CD4-positive, alpha-beta T cell treated with Interleukin-10 for 1 hour (primary cell): ENCODE measurements at places on chromosomes 6 and 20.

GRCh38 chr6:81547149-81547548, 205.3 kb downstream of the TENT5A start:
- no peak for DNase-seq

DNA sequence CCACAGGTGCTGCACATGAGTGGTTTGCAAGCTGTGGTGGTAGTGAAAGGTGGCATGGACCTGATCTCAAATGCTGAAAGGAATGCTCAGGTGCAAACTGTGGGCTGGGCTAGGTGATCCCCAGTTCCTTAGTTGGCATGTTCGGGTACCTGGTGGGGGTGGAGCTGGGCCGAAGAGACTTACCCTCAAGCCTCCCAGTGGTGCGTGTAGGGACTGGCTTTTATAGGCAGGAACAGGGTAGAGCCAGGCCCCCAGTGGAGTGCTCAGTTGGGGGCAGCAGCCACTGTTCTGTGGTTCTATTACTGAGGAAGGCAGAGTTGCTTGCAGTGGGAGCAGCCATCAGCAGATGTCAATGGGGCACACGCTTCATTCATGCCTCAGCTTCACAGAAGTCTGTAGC, 399.8 kb downstream of the HTR1B start:
- no peak for DNase-seq

DNA sequence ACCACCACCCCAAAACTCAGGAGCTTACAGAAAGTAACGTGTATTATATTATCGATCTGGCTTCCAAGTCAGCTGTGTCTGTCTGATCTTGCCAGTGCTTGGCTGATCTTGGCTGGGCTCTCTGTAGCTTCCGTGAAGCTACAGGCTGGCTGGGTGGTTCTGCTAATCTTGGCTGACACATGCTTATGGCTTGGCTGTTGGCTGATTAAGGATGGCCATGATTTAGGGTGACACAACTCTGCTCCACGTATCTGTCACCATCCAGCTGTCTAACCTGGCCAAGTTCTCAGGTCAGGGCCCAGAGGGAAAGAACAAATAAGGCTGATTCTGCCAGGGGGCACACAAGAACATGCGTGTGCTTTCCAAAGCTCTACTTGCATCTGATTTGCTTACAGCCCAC, 64.7 kb upstream of the PRL start:
- DNase-seq: no peak

- no peak for DNase-seq
Observed at GRCh38 chr6:112475083-112475482, 128.0 kb downstream of the RFPL4B start.

- DNase-seq: no peak
Observed at GRCh38 chr6:75396005-75396800, 97.4 kb downstream of the FILIP1 start.

DNA sequence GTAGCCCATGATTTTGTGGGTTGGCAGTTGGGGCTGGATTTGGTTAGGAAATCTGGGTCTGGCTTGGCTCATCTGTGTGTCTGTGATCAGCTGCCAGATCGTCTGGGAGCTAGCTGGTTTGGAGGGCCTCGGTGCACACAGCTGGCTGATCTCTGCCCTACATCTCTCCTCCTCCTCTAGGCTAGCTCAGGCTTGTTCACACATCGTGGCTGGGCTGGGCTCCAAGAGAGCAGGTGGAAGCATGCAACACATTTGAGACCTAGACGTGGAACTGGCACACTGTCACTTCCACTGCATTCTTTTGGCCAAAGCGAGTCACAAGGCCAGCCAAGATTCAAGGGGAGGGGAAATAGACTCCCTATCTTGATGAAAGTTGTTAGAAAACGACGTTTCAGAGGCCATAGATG, 15.9 kb downstream of the NDUFAF5 start:
- no peak for DNase-seq

DNA sequence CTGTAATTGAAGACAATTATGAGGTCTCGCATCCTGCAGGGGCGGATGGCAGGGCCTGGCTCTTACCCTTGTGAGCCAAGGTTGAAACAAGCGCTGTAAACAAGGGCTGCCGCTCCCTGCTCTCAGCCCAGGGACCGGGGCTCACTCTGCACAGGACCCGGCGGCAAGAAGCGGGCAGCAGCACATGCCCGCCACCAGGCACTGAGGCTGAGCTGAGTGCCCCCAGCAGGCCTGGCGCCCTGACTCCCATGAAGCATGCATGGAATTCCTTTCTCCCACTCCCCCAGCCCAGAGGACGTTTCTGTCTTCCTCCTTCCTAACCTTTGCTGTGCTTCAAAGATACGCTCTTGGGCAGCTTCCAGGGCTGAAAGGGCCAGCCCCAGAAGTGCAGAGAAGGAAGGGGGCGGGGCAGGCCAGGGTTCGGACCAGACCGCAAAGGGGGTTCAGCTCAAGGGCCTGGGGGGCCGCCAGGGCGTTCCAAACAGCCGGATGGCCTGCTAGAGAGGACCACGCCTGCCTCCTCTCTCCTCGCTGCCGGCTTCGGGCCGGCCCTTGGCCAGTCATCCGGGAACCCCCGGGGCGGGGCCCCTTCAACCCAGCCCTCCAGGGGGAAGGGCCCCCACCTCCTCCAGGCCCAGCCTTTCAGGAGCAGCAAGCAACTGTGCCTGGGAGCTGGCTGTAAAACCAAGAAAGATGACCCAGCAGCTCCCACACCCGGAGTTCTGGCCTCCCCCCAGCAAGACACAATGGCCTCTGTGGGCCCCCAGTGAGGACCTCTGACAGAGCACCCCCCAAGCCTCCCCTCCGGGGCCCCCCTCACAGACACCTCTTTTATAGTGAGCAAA, 109.9 kb downstream of the NOL4L start:
- DNase-seq: no peak

DNA sequence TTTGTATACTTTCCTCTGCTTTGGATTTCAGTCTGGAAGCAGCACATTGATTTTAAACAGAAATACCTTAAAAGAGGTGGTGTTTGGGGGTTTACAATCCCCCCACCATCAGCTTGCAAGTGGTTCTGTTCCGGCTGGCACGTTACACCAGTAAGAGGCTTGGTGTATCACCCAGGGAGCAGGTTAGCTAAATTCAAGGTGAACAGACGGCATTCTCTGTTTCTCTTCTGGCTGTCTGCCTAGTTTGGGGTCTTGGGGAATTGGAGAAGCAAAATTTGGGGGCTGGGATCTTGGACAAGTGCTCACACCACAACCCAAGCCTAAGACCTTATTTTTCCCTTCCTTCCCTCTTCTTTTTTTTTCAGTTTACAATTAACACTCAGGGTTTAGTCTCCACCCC, 7.5 kb upstream of the APCDD1L start:
- DNase-seq: no peak

DNA sequence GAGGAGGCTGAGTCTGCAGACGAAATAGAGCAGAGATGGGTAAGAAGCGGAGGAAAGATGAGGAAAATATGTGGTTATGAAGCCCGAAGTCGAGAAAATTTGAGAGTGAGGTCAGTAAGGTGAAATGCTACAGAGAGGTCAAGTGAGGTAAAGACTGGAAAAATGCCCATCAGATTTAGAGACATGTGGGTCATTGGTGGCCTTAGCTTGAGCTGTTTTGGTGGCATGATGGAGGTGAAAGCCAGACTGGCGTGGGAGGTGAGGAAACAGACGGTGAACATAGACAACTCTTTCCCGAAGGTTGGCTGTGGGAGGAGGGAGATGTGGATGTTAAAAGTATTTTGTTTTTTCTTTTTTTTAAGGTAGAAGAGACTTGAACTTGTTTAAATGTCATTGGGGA, 9.4 kb downstream of the ARFGEF2 start:
- DNase-seq: no peak

GRCh38 chr6:113782636-113783035, 74.5 kb upstream of the MARCKS start:
- no peak for DNase-seq

DNA sequence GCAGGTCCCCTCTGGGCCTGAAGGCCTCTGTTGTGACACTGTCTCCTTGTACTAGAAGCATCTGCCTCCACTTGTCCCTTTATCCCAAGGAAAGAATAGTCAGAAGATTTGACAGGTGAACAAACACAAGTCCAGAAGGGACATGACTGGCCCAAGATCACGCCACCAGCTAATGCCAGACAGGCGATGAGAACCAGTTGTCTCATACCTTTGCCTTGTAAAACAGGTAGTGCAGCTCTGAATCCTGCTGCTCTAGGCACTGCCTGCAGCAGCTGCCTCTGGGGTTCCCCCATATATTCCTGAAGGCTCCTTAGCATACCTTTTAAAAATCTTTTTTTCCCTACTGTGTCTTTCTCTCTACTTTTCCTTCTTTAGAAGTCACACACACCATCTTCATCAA, 25.0 kb downstream of the SCAND1 start:
- DNase-seq: no peak

GRCh38 chr6:121794630-121795029, 359.2 kb downstream of the GJA1 start:
- no peak for DNase-seq

- no peak for DNase-seq
Observed at GRCh38 chr6:42154461-42155209, 12.2 kb upstream of the C6orf132 start.

GRCh38 chr6:14079433-14079832, 38.1 kb upstream of the CD83 start:
- DNase-seq: no peak

GRCh38 chr6:36419310-36419709, 23.3 kb downstream of the PXT1 start:
- DNase-seq: no peak

GRCh38 chr20:47792021-47792618, 6.8 kb upstream of the SULF2 start:
- DNase-seq: no peak

DNA sequence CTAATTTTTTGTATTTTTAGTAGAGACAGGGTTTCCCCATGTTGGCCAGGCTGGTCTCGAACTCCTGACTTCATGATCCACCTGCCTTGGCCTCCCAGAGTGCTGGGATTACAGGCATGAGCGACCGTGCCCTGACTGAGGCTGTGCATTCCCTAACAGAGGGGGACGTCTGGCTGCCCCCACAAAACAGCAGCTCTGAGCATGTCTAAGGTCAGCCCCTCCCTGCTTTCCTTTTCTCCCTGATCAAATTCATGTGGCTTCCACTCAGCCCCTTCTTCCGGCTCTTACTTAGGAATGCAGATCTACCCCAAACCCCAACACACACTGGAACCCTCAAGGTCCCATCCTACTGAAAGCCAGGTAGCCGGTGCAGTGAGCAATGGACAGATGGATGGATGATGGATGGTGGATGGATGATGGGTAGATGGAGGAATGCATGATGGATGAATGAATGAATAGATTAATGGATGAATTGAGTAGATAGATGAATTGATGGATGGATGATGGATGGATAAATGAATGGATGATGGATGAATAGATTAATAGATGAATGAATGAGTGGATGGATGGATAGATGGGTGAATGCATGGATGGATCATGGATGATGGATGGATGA, 91.5 kb upstream of the BHLHE23 start:
- DNase-seq: no peak

GRCh38 chr6:168457653-168457934, 16.6 kb downstream of the SMOC2 start:
- DNase-seq: no peak

DNA sequence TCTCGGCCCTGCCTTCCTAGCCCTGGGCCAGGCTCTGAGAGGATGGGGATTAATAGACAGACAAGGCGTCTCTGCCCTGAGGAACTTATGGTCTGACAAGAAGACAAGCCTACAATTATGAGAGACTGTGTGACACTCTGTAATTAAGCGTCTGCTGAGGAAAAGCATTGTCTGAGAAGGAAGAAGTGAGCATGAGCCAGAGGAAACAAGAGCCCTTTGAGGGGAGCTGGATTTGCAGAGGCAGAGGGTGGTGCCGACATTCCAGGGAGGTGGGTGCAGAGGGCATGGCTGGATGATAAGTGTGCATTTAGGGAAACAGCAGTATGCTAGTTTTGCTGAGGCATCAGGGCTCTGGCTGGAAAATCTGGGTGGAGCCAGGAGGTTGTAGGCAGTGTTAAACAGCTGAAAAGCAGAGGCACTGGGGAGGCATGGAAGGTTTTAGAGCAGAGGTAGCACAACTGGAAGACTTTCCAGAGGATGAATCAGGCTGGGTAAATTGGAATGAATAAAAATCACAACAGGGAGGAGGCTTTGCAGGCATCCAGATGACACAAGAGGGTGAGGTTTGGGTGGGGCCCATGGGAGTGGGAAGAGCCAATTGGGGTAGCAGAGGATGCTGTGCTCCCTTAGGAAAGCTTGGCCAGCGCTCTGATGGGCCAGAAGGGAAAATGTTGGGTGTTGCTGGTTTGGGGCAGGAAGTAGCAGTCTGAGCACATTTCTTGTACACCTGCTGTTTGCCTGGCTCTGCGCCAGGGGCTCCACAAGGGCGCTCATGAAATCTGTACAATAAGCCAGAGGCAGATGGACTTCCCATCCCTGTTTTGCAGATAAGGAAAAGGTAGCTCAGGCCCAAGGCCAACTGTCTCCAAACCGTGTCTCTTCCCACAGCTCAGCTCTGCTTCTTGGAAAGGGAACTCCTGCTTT, 74.0 kb upstream of the MYL9 start:
- DNase-seq: peak; percentile 61
